ENCODE measurements at places on chromosomes 2 and 18. TPM values are rescaled to one million over a fixed set of nuclear protein-coding genes. Genes with fewer than 3 reads are reported as not detected.

The RNF144A gene
- 9.6 TPM for total RNA-seq

The SLC38A11 gene
- not detected for total RNA-seq

The COLEC11 gene
- 0.38 TPM for total RNA-seq

The IL1F10 gene
- not detected for total RNA-seq

The CCDC178 gene
- not detected for total RNA-seq

The EVA1A gene
- 116 TPM for total RNA-seq

The MDH1B gene
- 0.28 TPM for total RNA-seq

The POTEJ gene
- total RNA-seq, result 0.09 TPM

The NEMP2 gene
- total RNA-seq, result 1.2 TPM
